ENCODE measurements at places on chromosomes 3 and 15.

DNA sequence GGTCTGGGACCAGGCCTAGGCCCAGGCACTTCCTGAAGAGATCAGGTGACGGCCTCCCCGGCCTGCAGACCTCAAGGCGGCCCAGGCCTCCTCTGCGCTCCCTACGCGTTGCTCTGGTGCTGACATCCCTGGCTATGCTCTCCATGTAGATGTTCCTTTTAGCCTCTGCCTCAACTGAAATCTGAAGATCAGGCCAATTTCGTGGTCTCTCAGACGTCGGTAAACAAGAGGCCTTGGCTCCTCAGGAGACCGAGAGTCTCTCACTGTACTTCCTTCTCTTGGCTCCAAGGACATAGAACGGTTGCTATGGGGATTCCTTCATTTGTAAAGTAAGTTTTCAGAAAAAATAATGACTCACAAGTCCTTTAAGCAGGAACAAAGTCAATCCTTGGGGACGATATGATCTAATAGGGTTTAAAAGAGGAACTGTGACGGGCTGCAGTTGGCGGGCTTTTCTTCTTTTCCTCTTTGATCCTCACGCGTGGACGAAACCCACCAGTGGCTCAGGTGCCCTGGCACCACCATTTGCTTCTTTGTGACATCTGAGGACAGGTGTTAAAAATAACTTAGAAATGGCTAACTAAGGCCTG, 55.6 kb upstream of the CGNL1 start:
- DNase-seq = no peak

DNA sequence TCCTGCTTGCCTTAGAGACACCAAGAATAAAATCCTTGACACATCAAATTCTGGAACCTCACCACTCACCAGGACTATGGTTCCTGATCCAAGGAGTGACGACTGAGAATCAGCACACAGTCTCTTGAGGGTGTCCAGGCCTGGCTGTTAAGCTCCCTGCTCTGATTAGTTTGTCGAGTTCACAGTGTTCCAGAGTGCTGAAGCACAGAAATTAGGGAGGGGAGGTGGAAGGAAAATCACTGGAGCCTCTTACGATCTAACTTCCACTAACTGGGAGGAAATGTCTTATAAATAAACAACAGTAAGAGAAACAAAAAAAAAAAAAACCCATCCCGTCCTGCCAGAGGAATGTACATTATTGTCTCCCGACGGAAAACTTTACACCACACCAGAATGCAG, 330.2 kb downstream of the TIGIT start:
- peak; percentile 81 for DNase-seq

- DNase-seq = no peak
Observed at GRCh38 chr3:48436477-48436787, 3.5 kb downstream of the CCDC51 start.

DNA sequence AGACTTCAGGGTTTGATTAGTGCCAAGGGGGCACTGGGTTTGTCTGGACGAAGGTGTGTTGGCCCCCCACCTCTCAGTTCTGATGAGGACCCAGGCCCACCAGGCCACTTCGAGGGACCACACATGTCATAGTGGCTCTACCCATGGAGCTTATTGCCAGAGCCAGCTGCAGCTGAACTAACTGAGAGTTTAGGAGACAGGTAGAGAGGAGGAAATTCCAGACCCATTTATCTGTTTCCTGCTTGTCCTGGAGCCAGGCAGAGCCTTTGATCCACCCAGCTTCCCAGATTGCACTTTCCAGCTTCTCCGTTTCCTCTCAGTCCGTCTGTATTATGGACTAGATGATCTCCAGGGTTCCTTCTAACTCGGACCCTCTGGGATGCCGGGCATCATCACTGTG, 20.9 kb downstream of the SLC24A1 start:
- no peak for DNase-seq

- DNase-seq = no peak
Observed at GRCh38 chr3:194357681-194358080, 6.6 kb upstream of the CPN2 start.

GRCh38 chr3:41159588-41160189, 39.6 kb upstream of the CTNNB1 start:
- no peak for DNase-seq

- DNase-seq = no peak
Observed at GRCh38 chr3:22714749-22715148, 488.4 kb upstream of the UBE2E2 start.

DNA sequence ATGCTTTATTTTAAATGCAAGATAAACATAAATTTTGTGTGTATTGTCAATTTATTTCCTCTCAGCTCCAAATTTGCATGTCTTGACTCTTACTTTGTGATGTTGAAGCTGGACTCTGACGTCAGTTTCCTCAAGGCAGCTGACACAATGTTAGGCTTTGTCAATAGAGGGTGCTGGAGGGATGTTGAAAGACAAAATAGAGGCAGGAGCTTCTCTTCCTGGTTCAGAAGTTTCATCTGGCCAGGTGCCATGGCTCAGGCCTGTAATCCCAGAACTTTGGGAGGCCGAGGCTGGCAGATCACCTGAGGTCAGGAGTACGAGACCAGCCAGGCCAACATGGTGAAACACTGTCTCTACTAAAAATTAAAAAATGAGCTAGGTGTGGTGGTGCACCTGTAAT, 408.6 kb downstream of the GBE1 start:
- peak; percentile 28 for DNase-seq

GRCh38 chr15:89303986-89304385, 30.6 kb downstream of the POLG start:
- no peak for DNase-seq

GRCh38 chr3:141406265-141406664, 38.0 kb downstream of the ZBTB38 start:
- DNase-seq = no peak

- DNase-seq = no peak
Observed at GRCh38 chr3:128040660-128041059, 11.6 kb upstream of the SEC61A1 start.

GRCh38 chr3:191135175-191135574, 63.9 kb upstream of the OSTN start:
- DNase-seq = no peak

- DNase-seq = no peak
Observed at GRCh38 chr3:107684431-107684925, 161.7 kb downstream of the BBX start.

- no peak for DNase-seq
Observed at GRCh38 chr15:80011596-80011995, 40.6 kb upstream of the BCL2A1 start.

GRCh38 chr3:78174821-78175220, 1134.9 kb downstream of the ROBO2 start:
- DNase-seq = no peak

- DNase-seq = no peak
Observed at GRCh38 chr3:170180079-170180907, 1.2 kb downstream of the PHC3 start.

DNA sequence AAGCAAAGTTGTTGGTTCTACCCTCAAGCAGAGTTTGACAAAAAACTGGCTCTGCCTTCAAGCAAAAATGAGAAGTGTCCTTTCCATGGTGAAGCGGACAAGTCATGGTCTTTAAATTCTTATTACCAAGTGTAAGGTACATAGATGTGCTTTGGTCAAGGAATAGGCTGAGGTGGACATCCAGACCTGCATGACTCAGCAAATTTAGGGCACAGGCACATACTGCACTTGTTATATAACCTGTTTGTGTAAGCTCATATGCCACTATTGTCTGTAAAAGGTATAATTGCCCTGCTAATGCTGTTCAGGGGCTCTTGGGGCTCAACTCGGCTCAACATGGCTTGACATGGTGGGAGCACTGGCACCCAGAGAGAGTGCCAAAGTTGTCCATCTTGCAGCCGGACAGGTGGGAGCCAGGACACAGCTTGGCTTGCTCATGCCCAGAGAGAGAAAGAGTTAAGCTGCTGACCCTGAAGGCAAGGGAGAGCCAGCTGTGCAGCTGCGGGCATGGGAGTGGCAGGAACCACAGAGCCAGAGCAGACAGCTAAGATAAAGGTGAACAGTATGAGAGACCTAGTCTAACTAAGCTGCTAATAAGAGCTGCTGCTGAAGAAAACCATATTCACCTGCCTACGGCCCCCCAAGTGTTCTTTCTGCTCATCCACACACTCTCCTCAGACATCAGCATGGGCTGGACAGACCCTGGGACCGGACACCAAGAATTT, 17.7 kb downstream of the MCCC1 start:
- no peak for DNase-seq

- DNase-seq = no peak
Observed at GRCh38 chr3:89947337-89947954, 840.0 kb downstream of the EPHA3 start.

- no peak for DNase-seq
Observed at GRCh38 chr3:60898321-60898720, 352.9 kb downstream of the FHIT start.

GRCh38 chr3:152039887-152040286, 166.4 kb downstream of the SUCNR1 start:
- DNase-seq = no peak

DNA sequence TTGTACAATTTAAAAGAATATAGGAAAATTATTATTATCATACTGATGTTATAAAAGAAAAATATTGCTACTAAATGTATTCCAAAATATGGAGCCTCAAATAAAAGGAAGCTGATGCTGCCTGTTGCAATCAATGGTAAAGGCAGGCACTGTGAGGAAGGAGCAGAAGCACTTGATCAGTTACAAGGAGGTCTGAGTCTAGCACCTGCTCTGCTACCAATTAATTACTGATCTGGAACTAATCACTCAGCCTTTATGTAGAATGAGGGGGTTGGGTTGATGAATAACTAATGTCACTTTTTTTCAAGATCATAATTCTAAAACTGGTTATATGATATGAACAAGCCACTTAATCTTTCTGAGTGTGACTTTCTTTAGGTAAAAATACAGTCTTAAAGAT, 5.5 kb downstream of the ADGRG7 start:
- DNase-seq = no peak

DNA sequence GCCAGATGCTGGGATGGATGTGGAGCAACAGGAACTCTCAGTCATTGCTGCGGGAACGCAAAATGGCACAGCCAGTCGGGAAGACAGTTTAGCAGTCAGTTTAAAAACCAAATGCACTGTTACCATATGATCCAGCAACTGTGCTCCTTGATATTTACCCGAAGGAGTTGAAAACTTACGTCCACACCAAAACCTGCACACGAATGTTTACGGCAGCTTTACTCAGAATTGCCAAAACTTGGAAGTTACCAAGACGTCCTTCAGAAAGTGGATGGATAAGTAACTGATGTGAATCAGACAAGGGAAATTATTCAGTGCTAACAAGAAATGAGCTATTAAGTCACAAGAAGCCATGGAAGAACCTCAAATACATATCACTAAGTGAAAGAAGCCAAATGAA, 36.1 kb upstream of the SLC41A3 start:
- DNase-seq = no peak

GRCh38 chr3:11288786-11289637, 16.8 kb downstream of the ATG7 start:
- peak; percentile 58 for DNase-seq

DNA sequence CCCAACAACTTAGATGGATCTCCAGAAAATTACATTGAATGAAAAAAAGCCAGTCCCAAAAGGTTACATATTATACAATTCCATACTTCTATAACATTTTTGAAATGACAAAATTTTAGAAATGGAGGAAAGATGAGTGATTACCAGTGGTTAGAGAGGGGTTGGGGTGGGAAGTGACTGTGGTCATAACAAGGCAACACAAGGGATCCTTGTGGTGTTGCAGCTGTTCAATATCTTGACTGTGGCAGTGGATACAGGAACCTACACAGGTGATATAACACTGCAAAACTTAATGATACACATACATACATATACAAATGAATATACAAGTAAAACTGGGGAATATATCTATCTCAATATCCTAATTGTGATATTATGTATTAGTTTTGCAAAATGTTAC, 9.6 kb downstream of the GOLGB1 start:
- DNase-seq = no peak

DNA sequence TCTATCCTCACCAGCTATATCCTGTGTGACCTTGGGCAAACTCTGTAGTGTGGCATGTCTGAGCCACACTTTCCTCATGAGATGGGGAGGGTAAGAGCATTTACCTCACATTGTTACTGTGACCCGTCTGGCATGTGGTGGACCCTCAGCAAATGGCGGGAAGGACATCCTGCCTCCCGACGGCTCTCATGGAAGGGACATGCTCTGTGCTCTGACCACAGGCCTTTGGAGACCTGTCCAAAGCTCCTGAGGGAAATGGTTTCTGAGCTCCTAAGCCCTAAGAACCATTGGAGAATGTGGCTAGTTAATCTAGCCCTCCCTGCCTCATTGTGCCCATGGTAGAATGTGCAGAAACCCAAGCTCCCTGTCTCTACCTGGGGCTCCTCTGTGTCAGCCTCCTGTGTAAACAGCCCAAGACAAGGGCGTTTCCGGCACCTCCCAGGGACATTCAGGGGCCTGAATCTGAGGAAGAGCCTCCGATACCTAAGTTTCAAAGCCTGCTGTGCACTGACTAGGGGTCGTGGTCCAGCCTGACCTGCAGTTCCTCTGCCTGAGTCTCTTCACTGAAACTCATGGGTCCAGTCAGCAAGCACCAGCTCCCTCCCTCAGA, 29.0 kb downstream of the XYLB start:
- no peak for DNase-seq

DNA sequence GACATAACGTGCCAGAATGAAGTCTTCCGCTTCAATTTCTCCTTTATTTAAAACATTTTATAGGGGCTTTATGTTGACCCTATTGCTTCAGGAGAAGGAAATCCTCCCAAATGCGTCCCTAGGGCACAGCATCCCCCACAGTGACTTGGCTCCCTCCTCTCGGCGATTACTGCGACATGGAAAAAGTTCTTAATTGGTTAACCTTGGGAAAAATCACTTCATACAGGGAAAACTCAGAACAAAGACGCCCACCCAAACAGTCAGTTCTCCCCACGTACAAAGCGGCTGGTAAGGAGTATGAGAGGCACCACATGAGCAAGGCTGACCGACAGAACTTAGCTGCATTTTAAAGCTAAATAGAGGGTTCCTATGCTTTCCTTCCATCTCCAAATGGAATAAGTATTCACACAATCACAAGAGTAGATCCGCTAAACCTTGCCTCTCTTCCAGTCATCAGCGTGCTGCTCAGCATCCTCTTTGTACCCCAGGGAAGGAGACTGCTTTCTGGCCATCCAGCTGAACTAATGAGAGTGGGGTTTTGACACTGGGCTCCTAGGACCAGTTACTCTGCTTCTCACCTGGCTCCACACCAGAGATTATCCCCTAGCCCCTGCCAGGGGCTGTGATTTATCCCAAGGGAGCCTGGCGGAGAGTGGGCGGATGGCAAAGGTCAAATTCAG, 415.3 kb upstream of the WNT5A start:
- no peak for DNase-seq
